Neural crest cell (in vitro differentiated cells): ENCODE measurements at places on chromosomes 13 and 19. TPM values are rescaled to one million over a fixed set of nuclear protein-coding genes. Genes with fewer than 3 reads are reported as not detected.

Gene FOXA3
- not detected in 2 replicates for total RNA-seq

- H3K4me3 ChIP-seq: no peak overlapping the region
- peaks cover 2% of the 10 kb centered on the region for H3K36me3 ChIP-seq
- H3K27ac ChIP-seq: no peak overlapping the region
Observed at GRCh38 chr19:19750842-19751790, 18.2 kb upstream of the ZNF14 start.

Gene UBE2L5
- total RNA-seq: not detected in 2 replicates

- H3K4me3 ChIP-seq: peak overlapping the region; percentile 89
- no peak overlapping the region for H3K27ac ChIP-seq
- peak; percentile 40 for DNase-seq
Observed at GRCh38 chr13:113209759-113210421, 477 bp downstream of the CUL4A start.

DNA sequence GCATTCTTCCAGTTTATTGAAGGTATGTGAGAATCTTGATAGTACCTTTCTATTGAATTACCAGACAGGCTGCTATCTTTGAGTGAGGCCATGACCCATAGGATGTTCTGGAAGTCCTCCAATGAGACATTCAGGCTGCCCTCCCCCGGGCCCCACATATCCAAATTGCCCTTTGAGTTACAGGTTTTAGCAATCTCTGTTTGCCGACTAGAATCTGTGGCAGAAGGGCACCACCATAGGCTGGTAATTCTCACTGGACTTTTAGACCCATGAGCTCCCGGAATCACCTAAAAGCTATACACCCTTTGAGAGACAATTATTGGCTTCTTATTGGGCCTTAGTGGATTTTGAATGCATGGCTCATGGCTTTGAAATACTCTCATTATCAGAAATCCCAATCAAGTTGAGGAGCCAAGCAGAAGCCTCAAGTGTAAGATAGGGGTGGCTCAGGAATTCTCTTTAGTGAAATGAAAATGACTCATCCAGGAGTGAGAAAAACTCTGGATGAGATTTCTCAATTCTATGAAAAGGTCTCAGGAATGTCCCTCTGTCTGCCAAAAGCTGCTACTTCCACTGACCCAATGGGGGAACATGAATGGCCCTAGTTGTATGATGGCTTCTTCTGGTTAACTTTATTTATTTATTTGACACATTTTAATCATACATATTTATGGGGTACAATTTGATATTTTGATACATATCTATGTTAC, 172.1 kb upstream of the CSNK1A1L start:
- DNase-seq: no peak
- no peak overlapping the region for H3K27ac ChIP-seq
- H3K27me3 ChIP-seq: no peaks in the 10 kb centered on the region
- peaks cover 5% of the 10 kb centered on the region for H3K36me3 ChIP-seq

GRCh38 chr19:55498246-55498840, 10.1 kb downstream of the SSC5D start:
- H3K27me3 ChIP-seq: peaks cover 3% of the 10 kb centered on the region
- no peaks in the 10 kb centered on the region for H3K36me3 ChIP-seq
- no peaks in the 10 kb centered on the region for H3K4me1 ChIP-seq
- no peak overlapping the region for H3K4me3 ChIP-seq
- no peak overlapping the region for H3K27ac ChIP-seq

Gene ATP12A
- total RNA-seq: 0.12 and 0.23 TPM in 2 replicates

Gene VASP
- total RNA-seq: 46.1 and 49.9 TPM in 2 replicates

Gene DENND1C
- not detected in 2 replicates for total RNA-seq

Gene DNMT1
- total RNA-seq: 288 and 333 TPM in 2 replicates

- H3K36me3 ChIP-seq: peaks cover 4% of the 10 kb centered on the region
- DNase-seq: no peak
- H3K27me3 ChIP-seq: no peaks in the 10 kb centered on the region
- no peak overlapping the region for H3K27ac ChIP-seq
- H3K4me3 ChIP-seq: peak overlapping the region; percentile 32
Observed at GRCh38 chr19:33376941-33377557, 3.5 kb downstream of the CEBPG start.

Gene CTXN1
- 129 and 130 TPM in 2 replicates for total RNA-seq

Gene LGALS14
- total RNA-seq: not detected in 2 replicates

DNA sequence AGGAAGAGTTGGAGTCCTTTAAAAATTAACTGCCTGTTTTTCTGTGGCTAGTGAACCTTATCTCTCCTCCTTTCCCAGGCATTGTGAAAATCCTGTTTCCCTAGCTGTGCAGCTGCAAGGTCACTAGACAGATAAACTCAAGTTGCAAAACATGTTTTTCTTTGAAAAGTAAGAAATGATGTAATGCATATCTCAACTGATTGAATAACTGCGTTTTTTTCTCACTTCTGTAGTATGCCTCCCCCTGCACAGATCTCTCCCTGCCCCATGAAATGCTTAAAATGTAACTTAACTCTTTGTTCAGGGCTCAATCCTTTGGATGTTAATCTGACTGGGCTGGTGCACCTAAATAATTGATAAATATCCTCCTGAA, 27.7 kb upstream of the CYSLTR2 start:
- peaks cover 2% of the 10 kb centered on the region for H3K36me3 ChIP-seq
- peaks cover 28% of the 10 kb centered on the region for H3K4me1 ChIP-seq

- peak; percentile 26 for DNase-seq
- H3K4me1 ChIP-seq: peaks cover 8% of the 10 kb centered on the region
- no peaks in the 10 kb centered on the region for H3K36me3 ChIP-seq
Observed at GRCh38 chr13:32310134-32310706, 4.9 kb downstream of the ZAR1L start.

- no peak for DNase-seq
- no peaks in the 10 kb centered on the region for H3K27me3 ChIP-seq
- H3K4me3 ChIP-seq: peak overlapping the region; percentile 65
- no peaks in the 10 kb centered on the region for H3K36me3 ChIP-seq
- H3K4me1 ChIP-seq: peaks cover 59% of the 10 kb centered on the region
Observed at GRCh38 chr19:10891405-10892086, 20.2 kb downstream of the CARM1 start.

GRCh38 chr19:6233056-6233826, 46.5 kb downstream of the MLLT1 start:
- H3K27me3 ChIP-seq: no peaks in the 10 kb centered on the region
- H3K27ac ChIP-seq: peak overlapping the region; percentile 43
- no peak for DNase-seq
- peaks cover 4% of the 10 kb centered on the region for H3K36me3 ChIP-seq

- peaks cover 22% of the 10 kb centered on the region for H3K4me1 ChIP-seq
- H3K4me3 ChIP-seq: no peak overlapping the region
- no peaks in the 10 kb centered on the region for H3K36me3 ChIP-seq
- H3K27ac ChIP-seq: no peak overlapping the region
- no peak for DNase-seq
- no peaks in the 10 kb centered on the region for H3K27me3 ChIP-seq
Observed at GRCh38 chr13:41419206-41419605, 38.1 kb upstream of the RGCC start.

Gene RDH8
- total RNA-seq: not detected in 2 replicates

Gene WDR88
- not detected in 2 replicates for total RNA-seq

DNA sequence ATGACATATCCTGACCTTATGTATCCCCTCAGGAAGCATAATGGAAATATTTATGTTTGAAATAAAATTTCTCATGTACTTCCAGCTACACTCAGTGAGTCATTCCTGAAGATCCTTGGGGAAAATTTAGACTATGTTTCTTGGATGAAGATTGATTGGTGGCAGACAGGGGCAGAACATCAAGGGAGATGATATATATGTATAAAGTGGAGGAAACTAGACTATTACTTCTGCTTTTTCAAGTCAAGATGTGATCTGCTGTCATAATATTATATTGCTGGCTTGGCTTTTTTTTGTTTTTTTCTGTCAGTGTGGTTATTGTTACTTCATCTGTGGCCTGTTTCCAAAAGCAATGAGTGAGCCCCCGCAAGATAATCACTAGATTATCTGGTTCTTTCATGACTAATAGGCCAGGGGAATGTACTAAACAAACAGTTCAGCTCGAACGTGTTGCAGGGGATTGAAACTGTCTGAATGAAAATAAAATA, 87.2 kb upstream of the TNFSF11 start:
- no peak overlapping the region for H3K4me3 ChIP-seq
- peaks cover 22% of the 10 kb centered on the region for H3K4me1 ChIP-seq
- DNase-seq: no peak
- H3K27ac ChIP-seq: no peak overlapping the region
- H3K27me3 ChIP-seq: no peaks in the 10 kb centered on the region

GRCh38 chr13:48311223-48311622, 7.7 kb downstream of the RB1 start:
- peaks cover 29% of the 10 kb centered on the region for H3K36me3 ChIP-seq
- no peaks in the 10 kb centered on the region for H3K27me3 ChIP-seq
- H3K4me3 ChIP-seq: no peak overlapping the region
- H3K27ac ChIP-seq: no peak overlapping the region

- H3K4me3 ChIP-seq: no peak overlapping the region
- peak overlapping the region; percentile 15 for H3K27ac ChIP-seq
- H3K36me3 ChIP-seq: no peaks in the 10 kb centered on the region
- no peaks in the 10 kb centered on the region for H3K27me3 ChIP-seq
- DNase-seq: no peak
Observed at GRCh38 chr13:30026093-30026492, 175.7 kb upstream of the UBL3 start.

Gene LRRC8E
- total RNA-seq: 0.51 and 1.0 TPM in 2 replicates

DNA sequence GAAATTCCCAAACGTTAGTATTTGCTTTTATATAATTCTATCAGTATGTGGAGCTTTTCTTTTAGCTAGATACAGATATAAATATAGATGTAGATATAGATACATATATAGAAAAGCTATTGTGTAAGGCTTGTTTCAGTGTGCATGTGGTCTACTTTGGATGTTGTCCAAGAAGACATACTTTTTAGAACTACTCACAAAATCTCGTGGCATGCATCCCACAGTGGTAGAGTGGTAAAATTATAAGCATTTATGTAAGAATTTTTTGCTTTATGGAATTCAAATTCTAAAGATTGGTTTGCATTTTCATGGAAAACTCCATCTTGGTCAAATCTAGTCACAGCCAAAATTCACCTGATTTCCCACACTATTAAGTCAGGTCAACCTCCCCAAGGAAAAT, 880.4 kb downstream of the EFNB2 start:
- H3K27ac ChIP-seq: no peak overlapping the region
- peaks cover 8% of the 10 kb centered on the region for H3K36me3 ChIP-seq
- peaks cover 28% of the 10 kb centered on the region for H3K4me1 ChIP-seq
- no peaks in the 10 kb centered on the region for H3K27me3 ChIP-seq

- peaks cover 7% of the 10 kb centered on the region for H3K36me3 ChIP-seq
- H3K27me3 ChIP-seq: no peaks in the 10 kb centered on the region
- no peak overlapping the region for H3K4me3 ChIP-seq
- no peaks in the 10 kb centered on the region for H3K4me1 ChIP-seq
- H3K27ac ChIP-seq: no peak overlapping the region
Observed at GRCh38 chr13:84399320-84400085, 517.2 kb upstream of the SLITRK1 start.
